ENCODE measurements at places on chromosomes 1 and 21.

DNA sequence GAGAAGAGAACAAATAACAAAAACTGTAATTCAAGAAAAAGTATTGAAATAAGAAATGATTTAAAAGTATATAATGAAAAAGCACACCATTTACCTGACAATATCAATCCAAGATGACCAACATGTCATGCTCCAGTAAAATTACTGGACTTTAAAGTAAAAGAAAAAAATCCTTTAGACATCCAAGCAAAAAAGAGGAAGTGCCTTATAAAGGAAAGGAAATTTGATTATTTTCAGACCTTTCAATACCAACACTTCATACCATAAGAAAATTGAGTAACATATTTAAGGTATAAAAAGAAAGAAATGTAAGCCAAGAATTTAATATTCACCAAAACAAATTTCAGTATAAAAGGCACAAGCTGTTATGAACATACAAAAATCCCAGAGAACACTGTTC is 46.2 kb upstream of the SSX2IP start:
- DNase-seq = no peak

DNA sequence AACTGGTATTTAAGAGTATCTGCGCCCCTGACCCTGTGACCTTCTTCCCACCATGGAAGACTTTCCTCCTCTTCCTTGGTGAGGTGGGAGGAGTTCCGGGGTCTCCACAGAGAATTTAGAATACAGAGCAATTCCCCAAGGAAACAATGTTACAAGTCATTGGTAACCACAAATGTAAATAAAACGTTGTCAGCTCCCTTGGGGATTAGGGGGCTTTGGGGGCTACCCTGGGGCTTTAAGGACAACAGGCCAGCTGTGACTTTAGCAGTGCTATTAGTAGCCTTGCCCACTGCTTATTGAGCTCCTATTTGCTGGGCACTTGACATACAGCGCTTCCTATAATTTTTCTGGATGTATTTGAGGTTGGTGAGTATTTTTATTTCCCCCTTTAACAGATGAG is 69.0 kb downstream of the IGSF21 start:
- no peak for DNase-seq

DNA sequence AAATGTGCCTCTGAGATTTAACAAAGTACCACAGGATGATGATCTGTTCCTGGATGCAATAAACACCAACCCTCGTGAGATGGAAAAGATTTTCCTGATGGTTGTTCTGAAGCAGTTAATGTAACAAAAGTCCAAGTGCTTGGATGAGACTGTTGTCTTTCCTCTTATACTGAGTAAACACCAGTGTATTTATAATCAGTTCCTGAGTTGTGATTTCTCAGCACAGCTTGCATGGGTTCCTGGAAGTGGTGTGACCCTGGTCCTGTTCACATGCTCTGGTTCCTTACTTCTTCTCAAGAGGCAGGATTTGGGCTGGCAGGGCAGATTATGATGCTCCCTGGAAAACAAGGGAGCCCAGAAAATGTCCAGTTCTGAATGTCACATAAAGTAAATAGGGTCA is 208.2 kb upstream of the USP24 start:
- DNase-seq = no peak

- DNase-seq = no peak
Measured at GRCh38 chr1:230459465-230459864, 33.3 kb upstream of the PGBD5 start.

DNA sequence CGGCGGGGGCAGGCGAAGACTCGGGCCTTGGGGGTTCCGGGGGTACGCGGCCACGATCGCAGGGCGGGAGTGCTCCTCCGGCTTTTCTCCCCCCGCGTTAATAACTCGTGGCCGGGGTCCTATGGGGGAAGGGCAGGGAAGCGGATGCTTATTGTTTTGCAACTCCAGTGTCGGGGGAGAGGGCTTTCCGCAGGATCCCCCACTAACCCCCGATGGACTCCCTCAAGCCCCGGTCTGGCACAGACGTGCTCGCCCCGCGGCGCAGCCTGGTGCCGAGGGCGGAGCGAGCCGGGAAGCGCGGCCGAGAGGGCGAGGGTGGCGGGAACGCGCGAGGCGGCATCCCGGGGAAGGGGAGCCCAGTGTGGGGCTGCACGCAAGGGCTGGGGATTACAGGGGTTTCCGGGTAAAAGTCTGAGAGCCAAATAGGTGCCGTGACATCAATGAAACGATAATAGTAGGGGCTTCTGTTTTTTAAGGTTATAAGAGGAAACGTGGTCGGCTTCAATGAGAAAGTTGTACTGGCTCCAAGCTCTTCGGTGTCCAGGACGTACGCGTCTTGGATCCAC is 772 bp downstream of the UCK2 start:
- DNase-seq = peak; percentile 64

DNA sequence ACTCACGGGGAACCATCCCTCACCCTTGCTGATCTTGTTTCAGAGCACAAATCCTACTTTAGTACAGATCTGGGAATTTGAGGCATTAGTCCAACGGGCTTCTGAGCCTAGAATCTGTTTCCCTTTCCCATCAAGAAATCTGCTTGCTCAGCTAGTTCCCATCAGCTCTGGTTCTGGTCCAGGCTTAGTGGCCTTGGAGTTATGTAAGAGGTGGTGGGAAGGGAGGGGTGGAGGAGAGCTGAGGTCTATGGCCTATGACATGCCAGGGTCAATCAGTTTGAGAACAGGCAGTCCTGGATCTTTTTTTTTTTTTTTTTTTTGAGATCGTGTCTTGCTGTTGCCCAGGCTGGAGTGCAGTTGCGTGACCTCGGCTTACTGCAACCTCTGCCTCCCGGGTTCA is 4.1 kb downstream of the GSTM1 start:
- DNase-seq = no peak

GRCh38 chr1:11566042-11566850 is 87.3 kb downstream of the DISP3 start:
- DNase-seq = no peak

GRCh38 chr21:23522751-23523150 is 2084.5 kb downstream of the MRPL39 start:
- no peak for DNase-seq

- DNase-seq = no peak
Measured at GRCh38 chr1:81032374-81032773, 768.4 kb upstream of the ADGRL2 start.

DNA sequence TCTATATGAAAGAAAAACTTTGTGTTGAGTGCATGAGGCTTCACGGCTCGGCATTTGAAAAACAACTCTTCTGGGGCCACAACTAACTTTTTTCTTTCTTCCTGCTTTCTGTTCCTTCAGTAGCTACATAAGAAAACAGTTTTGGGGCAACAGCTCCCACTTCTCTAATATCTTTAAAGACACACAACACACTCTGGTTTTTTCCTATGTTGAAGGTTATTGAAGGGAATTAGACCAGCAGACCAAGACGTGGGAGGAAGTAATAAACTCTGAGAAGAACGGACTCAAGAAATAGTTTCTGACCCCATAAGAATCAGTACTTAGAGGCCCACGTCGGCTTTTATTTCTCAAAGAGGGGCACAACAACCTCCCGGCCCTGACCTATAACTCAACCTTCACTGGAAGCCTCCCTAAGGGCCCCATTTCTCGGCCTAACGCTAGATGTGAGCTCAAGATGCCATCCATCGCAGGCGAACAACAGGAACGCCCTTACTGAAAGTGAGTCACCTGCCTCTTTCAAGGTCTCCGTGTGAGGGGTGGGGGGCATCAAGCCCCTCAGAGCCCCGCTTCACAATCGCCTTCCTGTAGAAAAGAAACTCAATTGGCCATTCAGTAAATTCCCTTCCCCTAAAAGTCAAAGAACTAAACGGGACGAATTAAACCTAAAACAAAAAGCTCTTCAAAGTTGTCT is 844 bp downstream of the ZMYM6 start:
- peak; percentile 58 for DNase-seq

GRCh38 chr1:90616395-90616794 is 100.7 kb downstream of the BARHL2 start:
- DNase-seq = peak; percentile 9

DNA sequence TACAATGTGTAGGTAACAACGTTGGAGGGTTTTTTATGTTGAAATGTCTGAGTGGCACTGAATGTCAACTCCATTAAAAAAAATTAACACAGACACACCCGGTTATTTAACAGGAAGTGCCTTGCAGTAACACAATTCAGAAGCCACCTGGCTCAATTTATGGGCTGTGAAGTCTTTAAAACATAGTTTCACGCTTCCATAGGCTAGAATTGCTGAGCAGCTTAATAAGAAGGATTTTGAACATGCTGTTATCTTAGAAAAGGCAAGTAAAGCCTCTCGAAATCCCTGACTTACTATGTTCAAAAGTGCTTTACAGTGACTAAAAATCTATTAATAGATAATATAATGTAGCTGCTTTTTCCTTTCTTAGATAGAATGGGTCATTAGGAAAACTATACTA is 19.7 kb downstream of the SRSF4 start:
- DNase-seq = no peak

- no peak for DNase-seq
Measured at GRCh38 chr1:5926686-5927435, 65.4 kb downstream of the NPHP4 start.

DNA sequence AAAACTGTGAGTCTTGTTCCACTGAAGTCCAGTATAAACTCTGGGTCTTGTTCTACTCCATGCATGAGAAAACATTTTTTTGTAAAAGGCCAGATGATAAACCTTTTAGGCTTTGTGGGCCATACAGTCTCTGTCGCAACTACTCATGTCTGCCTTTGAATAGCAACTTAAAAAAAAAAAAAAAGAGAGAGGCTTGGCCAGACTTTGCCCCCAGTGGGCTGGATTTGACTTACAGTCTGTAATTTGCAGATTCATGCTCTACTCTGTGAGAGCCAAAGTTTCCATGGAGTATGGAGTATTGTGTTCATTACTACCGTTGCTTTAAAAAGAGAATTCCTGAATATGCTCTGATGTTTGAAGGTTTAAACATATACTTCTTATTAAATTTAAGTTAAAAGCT is 654.9 kb upstream of the PKN2 start:
- DNase-seq = no peak

DNA sequence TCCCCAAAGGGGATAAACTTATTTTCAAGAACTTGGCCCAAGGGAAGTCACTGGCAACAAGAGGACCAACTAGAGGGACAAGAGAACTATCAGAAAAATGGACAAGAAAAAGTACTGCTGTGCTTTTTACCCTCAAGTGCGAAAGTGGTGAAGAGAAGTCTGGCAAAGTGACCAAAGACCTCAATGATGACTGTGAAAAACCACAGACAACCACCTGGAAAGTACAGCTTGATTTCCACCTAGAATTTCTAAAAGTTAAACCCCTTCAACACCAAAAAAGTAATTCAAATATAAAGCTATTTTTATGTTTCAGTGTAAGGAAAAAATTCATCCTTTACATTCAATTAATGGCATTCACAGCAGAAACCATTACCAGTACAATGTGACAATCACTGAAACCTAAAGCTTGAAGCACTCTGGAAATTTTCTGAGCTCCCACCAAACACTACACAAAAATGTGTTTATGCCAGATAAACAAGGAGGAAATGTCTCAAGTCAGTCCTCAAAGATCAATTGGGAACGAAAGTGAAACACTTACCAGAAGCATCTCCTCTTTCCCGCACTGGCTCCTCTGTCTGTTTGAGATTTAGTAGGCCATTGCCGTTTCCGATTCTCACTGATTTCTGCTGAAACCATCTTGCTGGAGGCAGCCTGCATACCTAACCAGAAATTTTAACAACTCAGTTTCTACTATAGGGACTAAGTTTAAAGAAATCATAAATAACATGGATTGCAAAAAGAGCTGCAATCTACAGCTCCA is 8.3 kb downstream of the SDE2 start:
- DNase-seq = peak; percentile 38

DNA sequence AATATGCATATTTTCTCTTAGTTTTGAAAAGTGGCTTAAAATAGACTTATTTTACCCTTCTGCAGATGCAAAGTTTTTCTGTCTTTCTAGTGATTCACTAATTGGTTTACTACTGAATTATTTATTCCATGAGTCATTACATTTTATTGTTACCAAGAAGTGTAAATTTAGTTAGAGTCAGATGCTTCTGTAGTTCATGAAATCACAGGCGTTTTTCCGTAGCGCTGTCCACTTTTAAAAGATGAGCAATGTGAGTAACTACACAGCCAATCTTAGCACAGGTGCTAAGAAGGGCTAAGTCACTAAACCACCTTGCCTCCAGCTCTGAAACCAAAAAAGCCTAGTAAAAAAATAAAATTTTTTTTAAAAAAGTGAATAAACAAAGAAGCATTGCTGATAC is 24.7 kb downstream of the RGS13 start:
- DNase-seq = peak; percentile 22

DNA sequence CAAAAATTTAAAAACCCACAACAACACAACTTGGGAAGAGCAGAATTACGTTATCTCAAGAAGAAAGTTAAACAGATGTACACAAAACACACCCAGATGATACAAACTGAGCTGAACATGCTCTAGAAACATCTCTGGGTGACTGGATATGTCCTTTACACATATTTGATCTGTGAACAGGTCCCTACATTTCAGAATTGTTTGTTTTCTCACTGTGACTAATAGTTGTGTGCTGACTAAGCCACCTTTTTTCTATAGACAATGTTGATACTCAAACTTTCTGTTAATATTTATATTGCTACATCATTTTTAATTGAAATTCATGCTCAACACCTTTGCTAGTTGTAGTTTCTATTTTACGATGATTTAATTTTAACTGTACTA is 1.0 kb upstream of the F11R start:
- DNase-seq = no peak

DNA sequence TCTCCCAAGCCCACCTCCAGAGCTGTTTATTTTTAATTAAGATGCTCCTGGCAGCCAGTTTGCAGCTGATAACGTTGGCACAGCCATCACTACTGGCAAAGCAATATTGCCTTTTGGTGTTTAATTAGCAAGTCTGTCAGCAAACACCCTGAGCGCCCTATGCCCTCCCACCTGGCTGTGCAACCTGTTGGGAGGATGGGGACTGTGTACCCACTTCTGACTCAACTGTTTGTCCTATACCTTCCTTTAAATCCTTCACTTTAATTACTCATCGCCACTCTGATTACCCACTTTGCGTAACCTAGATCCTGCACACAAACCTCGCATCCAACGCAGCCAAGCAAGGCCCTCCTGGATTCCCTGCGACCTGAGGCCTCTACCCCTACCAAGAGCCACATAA is 67.1 kb downstream of the BCAR3 start:
- DNase-seq = no peak

- DNase-seq = peak; percentile 11
Measured at GRCh38 chr1:34549199-34549598, 205.6 kb upstream of the GJB5 start.

DNA sequence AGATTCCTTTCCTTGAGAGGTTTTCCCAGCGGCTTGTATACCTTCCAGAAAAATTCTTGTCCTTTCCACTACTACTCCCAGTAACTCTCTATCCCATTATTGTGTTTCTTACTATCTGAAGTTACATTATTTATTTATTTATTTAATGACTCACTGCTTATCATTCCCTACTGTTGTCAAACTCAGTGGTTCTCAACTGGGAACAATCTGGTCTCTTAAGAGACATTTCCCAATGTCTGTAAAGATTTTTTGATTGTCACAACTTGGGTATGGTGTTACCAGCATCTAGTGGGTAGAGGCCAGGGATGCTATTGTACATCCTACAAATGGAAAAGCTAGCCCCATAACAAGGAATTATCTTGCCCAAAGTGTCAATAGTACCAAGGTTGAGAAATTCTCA is 771.5 kb upstream of the ADGRL2 start:
- no peak for DNase-seq

GRCh38 chr1:180928331-180929230 is 15.9 kb downstream of the KIAA1614 start:
- no peak for DNase-seq

Data from activated CD4-positive, alpha-beta memory T cell treated with anti-CD3 and anti-CD28 coated beads for 36 hours (primary cell).